GM03348 (cell line): ENCODE measurements at places on chromosomes 2 and 18.

DNA sequence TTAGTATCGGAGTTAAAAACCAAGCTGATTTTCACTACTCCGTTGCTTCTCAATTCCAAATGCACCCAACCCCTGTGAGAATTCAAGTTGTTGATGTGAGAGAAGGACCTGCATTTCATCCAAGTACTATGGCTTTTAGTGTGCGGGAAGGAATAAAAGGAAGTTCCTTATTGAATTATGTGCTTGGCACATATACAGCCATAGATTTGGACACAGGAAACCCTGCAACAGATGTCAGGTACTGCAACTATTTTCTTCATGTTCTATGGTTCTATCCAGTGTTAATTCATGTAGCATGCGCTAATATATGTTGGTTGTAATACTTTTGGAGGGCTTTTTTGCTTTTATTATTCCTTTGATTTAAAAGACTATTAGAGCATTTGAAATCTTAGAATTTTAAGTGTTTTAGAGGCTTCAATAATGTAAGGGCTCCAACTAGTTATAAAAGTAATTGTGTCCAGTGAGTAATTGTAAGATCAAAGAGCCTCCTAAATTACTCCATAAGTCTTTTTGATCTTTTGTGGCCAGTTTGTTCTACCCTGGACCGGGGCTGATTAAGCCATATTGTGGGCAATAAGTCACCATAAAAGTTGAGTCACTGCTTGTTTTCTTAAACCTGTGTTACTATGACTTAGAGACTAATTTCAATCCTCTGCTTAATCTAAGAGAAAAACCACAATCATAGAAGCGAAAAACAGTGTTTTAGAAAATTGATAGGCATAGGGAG lies 22.9 kb downstream of the DSG4 start:
- DNase-seq = no peak

GRCh38 chr2:48180557-48180956 lies 274.3 kb upstream of the FBXO11 start:
- no peak for DNase-seq

GRCh38 chr2:23077596-23077995 lies 307.4 kb upstream of the KLHL29 start:
- no peak for DNase-seq

DNA sequence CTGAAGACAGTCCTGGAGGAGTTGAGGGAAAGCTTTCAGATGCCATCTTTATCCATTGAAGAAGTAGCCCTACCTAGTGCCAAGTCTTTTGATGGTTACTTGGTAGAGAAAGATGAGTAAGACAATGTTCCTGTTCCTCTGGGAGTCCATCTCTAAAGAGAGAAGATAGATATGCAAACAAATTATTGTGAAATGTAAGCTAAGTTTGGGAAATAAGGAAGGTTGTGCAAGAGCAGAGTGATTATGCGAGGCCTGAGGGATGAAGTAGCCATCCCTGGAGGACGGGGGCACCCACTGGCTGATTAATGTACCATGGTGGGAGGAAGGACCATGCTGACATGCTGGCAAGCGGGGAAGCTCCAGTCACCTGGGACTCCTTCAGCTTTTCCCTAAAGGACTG lies 994 bp upstream of the DTNA start:
- peak; percentile 71 for DNase-seq

DNA sequence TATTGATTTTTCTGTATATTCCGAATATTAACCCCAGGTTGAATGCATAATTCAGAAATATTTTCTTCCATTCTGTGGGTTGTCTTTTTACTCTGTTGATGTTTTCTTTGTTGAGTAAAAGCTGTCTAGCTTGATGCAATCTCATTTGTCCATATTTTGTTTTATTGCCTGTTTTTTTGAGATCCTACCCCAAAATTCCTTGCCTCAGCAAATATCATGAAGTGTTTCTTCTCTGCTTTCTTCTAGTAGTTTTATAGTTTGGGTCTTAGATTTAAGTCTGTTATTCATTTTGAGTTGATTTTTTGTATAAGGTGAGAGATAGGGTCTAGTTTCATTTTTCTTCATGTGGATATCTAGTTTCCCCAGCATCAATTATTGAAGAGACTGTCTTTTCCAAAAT lies 467.9 kb upstream of the GCFC2 start:
- no peak for DNase-seq

- no peak for DNase-seq
Measured at GRCh38 chr2:46545015-46545839, 65.9 kb downstream of the TMEM247 start.
